Calu3 (cell line): ENCODE measurements at places on chromosomes 7 and 10. TPM values are rescaled to one million over a fixed set of nuclear protein-coding genes. Genes with fewer than 3 reads are reported as not detected.

Gene SERPINE1
- 1.1 and 1.8 TPM in 2 replicates for total RNA-seq

DNA sequence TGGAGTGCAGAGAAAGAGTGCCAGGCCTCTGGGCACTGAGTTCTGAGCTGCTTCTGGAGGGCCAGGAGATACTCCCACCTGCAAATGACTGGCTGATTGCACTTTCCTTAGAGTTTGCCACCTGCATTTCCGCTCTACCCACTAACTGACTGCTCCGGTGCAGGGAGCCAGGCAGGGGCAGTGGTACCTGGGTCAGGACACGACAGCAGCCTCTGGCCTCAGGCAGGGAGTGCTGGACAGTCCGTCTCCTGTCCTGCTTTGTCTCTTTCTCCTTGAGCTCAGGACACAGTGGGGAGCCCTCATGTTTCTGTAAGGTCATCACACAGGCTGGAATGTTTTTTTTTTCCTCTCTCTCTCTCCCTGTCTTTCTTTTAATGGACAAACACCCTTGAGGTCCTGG, 252.0 kb downstream of the DPP6 start:
- H3K27me3 ChIP-seq, result no peaks in the 10 kb centered on the region
- H3K4me1 ChIP-seq, result no peaks in the 10 kb centered on the region
- H3K36me3 ChIP-seq, result no peaks in the 10 kb centered on the region
- no peak overlapping the region for H3K4me3 ChIP-seq

DNA sequence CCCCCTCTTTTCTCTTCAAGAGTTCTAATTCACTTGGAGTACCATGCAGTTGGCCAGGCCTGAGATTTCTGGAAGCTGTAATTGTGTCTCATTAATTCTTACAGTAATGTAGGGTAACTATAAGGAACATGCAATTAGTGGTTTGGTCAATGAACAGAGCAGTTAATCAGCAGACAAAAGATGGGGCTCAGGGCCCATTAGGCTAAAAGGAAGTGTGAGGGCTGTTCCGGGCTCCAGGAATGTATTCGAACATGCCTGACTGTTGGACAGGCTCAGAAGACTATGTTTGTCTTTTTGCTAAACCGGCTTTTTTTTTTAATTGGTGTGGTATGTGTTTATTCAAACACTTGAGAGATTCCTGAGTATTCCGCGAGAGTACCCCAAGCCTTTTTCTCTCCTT, 42.5 kb upstream of the FZD8 start:
- no peak for DNase-seq
- no peak overlapping the region for H3K4me3 ChIP-seq
- no peaks in the 10 kb centered on the region for H3K36me3 ChIP-seq

DNA sequence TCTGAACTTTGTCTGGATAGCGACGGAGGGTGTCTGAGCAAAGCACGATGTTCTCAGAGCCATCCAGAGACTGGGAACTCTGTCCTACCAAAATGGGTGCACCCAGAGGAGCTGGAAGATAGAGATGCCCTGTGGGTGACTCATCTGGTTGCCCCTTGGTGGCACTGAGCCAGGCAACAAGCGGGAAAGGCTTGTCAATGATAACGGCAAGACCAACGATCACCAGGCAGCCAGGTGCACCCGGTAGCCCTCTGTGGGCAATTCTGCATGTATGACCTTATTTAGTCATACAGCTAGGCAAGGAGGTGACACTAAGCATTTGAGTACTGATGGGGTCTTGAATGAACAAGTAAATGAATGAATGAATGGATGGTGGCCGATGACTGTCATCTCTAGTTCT, 2.8 kb upstream of the ELN start:
- H3K4me1 ChIP-seq, result peaks cover 7% of the 10 kb centered on the region
- peaks cover 5% of the 10 kb centered on the region for H3K36me3 ChIP-seq
- peak; percentile 20 for DNase-seq
- no peak overlapping the region for H3K4me3 ChIP-seq
- no peak overlapping the region for H3K27ac ChIP-seq
